AG09319 (cell line): ENCODE measurements at places on chromosomes 1 and 21.

GRCh38 chr1:109214695-109215623 lies 1.2 kb downstream of the SARS1 start:
- DNase-seq = peak; percentile 93

DNA sequence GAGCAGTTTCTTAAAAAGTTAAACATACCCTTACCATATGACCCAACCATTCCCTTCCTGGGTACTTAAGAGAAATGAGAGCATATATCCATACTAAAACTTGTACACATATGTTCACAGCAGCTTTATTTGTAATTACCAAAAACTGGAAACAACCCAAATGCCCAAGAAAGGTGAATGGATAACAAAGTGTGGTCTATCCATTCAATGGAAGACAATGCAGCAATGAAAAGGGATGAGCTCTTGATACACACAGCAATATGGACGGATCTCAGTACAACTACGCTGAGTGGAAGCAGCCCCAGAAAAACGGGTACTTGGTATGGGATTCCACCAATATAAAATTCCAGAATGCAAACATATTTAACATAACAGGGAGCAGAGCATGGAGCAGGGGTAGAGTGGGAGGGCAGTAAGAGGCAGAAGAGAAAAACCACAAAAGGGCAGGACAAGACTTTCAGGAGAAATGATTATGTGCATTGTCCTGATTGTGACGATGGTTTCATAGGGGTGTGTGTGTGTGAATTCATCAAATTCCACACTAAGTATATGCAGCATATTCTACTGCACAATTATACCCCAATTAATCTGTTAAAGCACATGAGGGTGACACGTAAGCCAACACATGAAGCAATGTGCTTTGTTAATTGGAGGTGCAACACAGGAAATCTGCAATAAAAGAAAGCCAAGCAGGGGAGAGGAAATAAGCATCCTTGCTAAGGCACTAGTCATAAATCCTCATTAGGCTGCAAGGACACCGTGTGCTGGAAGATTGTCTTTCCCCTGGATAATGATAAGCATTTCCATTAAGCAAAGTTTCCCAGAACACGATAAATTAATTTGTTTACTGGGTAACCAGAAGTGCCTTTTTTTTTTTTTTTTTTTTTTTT lies 113.1 kb upstream of the KRTAP19-8 start:
- DNase-seq = no peak

- no peak for DNase-seq
These were observed at the start of gene RIPK4 for GRCh38 chr21:41766883-41767605. TSS of gene RIPK4 (minus strand) at chr21:41767052. CDS start at chr21:41767041, 11 bp downstream.

DNA sequence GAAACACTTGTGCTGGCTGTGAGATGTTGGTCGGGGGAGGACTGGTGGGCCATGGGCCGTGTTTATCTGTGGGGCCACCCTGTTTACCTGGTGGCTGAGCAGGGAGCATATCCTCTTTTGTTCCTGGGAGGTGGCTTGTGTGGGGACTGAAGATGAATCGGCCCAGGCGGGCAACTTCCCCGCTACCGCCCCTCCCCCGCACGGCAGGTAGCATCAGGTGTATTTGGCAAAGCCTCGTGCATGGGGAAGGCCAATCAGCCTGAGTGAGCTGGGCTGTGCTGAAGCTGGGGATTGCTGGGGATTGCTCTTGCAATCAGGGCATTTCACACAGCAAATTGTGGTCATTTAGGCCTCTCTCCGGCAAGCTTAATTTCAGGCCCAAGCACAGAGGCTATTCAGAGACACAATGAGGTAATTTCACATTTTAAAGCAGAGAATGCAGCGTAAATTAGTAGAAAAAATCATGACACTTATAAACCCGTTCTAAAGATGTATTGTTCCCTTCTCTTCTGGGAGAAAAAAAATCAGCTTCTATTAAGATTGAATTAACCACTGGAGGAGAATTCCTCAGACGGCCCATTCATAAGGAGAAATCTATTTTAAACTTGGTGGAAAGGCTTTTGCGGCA lies 197.7 kb upstream of the POU3F1 start:
- no peak for DNase-seq

GRCh38 chr1:165899461-165899941 lies 72.1 kb downstream of the UCK2 start:
- DNase-seq = no peak
